ENCODE measurements at places on chromosomes 7 and 10.
A peak's percentile ranks its signal among the peaks of the same experiment; 100 is the strongest.

GRCh38 chr7:100215895-100216294 lies 3.9 kb upstream of the PVRIG start:
- DNase-seq, result no peak

DNA sequence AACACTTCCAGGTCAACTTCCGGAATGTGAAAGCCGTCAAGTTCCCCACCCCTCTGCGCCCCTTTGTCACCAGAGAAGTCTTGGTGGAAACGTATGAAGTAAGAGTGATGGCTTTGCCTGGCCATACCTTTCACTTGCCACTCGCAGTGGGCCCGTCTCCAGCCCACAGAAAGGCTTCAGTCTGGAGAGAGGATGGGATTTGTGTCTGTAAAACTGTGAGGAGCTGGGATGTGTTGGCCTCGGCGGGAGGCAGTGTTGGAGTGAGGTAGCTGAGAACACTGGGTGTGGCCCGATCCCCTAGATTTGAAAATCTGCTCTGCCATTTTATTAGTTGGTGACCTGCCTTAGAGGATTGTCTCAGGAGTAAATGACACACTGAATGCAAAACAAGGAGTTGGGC lies 6.4 kb downstream of the ADCK2 start:
- DNase-seq, result no peak

DNA sequence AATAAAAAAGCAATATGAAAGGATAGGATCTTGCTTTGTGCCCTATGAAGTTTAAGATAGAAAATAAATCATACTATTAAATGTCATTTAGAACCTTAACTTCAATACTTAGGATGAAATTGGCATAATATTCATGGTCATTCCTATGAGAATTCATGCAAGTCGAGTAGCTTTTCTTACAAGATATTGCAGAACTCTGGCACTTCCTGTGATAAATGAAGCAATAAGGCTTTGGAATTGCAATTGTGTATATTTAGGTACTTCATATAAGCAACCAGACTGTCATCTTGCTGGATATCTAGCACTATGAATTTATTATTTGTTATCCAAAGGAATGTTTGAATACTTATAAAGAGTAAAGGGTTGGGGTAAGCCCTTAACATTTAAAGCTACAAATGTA lies 116.5 kb downstream of the ZNF438 start:
- peak; percentile 30 for DNase-seq

DNA sequence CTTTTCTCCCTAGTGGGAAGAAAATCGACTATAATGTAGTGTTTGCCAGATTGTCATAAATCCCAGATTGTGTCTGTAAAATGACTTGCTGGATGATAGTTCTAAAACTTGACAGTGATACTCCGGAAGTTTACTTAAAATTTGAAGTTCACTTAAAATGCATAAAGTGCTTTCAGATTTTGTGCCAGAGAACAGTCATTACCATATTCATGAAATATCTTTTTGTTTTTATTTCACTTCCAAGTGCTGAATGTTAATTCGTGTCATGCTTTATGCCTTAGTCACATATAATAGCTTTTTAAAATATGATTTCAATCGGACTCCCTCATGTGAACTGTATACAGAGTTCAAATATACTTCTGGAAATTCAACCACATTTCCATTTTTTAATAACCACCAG lies 30.4 kb downstream of the PRPF18 start:
- DNase-seq, result no peak

- peak; percentile 61 for DNase-seq
These were observed 3.0 kb downstream of the SMARCD3 start for GRCh38 chr7:151245360-151246101.

DNA sequence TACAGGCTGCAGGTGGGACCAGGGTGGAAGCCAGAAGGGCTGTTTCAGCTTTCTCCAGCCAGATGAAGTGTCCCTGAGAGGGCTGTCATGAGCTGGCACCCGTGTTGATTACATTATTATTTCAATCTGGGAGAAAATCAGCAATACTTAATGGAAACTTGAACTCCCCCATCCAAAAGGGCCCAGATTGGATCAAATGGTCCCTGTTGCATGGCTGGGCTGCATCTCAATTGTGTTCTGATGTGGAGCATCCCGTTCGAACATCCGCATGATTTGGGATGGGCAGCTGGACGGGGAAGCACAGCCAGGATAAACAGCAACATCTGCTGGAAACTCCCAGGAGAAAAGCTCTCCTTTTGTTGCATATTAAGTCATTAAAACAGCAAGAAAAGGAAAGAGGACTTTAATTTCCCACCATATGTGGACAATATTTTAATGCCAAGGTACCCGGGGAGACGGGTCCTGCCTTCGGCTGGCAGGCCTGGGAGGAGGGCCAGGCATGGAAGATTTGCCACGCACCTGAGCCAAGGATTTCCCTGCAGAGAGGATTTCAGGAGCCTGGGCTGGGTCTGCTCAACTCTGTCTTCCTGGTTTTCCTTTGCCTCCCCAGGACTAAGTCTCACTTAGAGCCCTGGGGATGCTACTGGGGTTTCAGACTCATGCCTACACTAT lies 52.4 kb downstream of the NPTX2 start:
- DNase-seq, result no peak

GRCh38 chr10:95401704-95402469 lies 111.1 kb upstream of the PDLIM1 start:
- no peak for DNase-seq

- DNase-seq, result no peak
These were observed 306.7 kb downstream of the CRPPA start for GRCh38 chr7:16114633-16115032.

GRCh38 chr7:149625340-149625946 lies 127.8 kb upstream of the ZNF746 start:
- peak; percentile 65 for DNase-seq

GRCh38 chr10:97079448-97079847 lies 106.3 kb downstream of the SLIT1 start:
- no peak for DNase-seq

DNA sequence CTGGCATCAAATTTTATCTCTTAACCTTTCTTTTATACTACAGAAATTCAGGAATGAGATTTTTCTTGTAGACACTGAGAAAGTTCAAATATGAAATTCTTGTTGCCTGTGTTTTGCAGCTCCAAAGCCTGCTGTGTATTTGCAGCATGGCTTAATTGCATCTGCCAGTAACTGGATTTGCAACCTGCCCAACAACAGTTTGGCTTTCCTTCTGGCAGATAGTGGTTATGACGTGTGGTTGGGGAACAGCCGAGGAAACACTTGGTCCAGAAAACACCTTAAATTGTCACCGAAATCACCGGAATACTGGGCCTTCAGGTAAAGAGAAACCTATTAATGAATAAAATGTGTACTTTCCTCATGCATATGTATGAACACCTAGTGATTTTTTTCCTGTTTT lies 24.8 kb downstream of the LIPK start:
- no peak for DNase-seq

DNA sequence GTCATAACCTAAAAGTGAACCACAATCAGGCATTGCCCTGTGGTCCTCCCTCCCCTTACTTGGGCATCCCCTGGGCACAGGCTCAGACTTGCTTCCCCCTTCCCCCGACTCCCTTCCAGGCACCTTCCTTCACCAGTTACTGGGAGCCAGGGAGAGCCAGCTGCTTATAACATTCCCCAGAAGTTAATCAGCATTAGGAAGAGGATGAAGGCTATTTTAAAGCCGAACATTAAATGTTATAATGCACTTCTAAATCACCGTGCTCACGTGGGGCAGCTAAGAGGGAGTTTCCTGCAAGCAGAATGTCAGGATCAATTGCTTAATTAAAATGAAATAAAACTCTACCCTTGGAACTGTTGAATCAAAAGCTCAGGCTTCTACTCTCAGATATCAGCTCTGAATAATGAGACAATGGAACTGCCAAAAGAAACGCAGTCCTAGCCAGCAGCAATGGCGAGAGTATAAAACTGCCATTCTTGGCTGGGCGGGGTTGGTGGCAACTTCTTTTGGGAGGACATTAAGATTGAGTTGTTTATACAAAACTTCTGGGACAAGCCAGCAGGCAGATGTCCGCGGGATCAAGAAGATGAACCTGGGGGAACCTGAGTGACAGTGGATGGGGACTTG lies 169.5 kb downstream of the FANK1 start:
- no peak for DNase-seq

DNA sequence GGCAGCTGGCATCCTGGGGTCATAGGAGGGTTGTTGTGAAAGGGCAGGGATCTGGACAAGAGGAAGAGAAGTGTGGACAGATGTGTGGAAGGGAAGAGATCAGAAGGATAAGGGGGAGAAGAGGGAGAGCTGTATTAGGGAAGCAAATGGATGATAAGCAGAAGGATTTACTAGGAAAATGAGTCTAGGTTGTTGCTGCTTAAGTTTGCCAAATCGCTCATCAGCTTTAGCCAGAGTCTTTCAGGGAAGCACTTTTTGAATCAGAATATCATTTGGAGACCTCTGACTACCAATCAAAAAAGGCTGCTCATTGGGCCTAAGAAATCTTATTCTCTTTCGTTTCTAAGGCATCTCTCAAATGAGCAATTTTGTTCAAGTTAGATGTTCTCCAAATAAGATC lies 2.6 kb upstream of the CSGALNACT2 start:
- DNase-seq, result no peak

GRCh38 chr7:36208426-36208825 lies 55.4 kb downstream of the EEPD1 start:
- DNase-seq, result peak; percentile 87

- peak; percentile 28 for DNase-seq
These were observed 667.7 kb downstream of the SUGCT start for GRCh38 chr7:40802497-40802896.

Measured in suppressor macrophage (primary cell).